Urinary bladder (tissue), 4 donors: ENCODE measurements at places on chromosomes 6 and 20. TPM values are rescaled to one million over a fixed set of nuclear protein-coding genes. Genes with fewer than 3 reads are reported as not detected.
A peak's percentile ranks its signal among the peaks of the same experiment; 100 is the strongest.

DNA sequence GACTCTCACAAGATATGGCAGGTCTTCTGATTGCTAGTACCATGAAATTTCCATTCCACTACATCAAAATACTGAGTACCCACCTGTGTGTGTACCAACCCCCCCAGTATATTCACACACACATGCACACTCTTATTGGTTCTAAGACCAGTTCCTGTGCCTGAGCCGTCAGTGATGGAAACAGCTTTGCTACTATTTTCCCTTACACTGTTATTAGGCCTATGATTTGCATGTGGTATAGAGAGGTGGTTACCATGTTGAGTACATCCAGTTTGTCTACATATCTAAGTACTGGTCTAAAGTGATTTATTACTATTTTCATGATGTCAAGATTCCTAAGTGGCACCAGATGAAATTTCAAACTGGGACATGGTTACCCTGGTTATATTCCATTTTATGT lies 459.9 kb downstream of the BCKDHB start:
- DNase-seq, result no peak

DNA sequence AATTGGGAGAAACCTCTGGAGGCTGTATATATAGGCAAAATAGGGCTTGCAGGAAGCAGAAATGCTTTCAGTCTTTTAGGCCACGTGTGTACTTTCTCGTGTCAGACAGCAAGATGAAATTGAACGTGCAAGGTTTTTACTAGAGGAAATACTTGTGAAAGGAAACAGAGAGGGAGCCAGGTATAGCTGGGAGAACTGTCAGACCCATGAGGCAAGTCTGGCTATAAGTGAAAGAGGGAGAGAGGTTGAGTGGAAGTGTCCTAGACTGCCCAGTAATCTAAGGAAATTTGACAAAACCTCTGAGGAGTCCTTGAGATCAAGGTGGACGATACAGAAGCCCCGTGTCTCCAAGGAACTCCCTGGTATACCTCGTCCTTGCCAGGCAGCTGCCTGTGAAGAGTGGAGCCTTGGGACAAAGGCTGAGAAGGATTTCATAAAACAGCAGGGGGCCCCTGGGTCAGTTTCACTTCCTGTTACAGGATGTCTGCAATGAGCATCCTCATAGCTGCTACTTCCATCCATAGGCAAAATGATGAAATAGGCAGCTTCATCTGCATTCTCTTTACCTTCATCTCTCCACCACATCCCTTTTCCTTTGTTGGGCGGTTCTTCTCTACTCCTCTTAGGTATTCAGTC lies 114.4 kb upstream of the MAP3K7 start:
- DNase-seq, result no peak

GRCh38 chr20:53647286-53647821 lies 53.7 kb upstream of the ZNF217 start:
- DNase-seq, result no peak

DNA sequence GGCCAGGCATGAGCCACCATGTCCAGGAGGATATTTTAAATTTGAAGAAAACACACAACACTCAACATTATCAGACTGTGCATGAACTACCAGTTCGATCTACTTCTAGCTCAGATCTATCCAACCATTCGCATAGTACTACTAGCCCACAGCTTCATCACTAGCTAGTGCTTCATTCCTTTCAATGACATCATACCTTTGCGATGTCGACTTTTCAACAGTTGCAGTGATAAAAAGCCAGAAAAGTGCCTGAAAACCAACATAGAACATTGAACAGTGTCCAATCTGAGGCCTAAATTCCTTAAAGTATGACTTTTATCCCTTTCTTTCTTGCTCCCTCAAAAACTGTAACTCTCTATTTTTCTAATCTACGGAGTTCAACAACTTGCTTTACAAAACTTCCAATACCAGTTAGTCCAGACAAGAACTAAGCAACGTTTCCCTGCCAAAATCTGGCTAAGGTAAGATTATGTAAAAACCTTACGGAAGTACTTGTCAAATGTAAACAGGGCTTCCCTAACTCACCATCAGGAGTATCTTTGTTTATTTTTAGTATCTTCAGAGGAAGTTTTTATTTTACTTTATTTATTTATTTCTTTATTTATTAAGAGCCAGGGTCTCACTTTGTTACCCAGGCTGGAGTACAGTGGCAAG lies 434.0 kb upstream of the JARID2 start:
- DNase-seq, result no peak

DNA sequence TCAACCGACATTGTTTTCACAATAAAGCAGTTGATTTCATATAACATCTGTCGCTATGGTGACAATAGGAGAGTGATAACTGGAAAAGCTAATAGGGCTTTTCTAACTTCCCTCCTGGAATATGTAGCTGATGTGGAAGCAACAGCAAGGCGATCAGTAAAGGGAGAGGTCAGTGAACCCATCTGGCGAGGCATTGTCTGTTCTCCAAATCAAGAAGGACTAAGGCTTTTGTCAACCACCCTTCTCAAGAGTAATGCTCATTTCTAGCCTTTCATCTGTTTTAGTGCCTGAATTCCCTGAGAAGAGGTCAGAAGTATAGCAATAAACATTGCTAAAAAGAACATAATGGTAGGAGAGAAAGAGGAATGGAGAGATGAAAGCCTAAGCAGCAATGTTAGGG lies 201.3 kb downstream of the AKAP7 start:
- no peak for DNase-seq

DNA sequence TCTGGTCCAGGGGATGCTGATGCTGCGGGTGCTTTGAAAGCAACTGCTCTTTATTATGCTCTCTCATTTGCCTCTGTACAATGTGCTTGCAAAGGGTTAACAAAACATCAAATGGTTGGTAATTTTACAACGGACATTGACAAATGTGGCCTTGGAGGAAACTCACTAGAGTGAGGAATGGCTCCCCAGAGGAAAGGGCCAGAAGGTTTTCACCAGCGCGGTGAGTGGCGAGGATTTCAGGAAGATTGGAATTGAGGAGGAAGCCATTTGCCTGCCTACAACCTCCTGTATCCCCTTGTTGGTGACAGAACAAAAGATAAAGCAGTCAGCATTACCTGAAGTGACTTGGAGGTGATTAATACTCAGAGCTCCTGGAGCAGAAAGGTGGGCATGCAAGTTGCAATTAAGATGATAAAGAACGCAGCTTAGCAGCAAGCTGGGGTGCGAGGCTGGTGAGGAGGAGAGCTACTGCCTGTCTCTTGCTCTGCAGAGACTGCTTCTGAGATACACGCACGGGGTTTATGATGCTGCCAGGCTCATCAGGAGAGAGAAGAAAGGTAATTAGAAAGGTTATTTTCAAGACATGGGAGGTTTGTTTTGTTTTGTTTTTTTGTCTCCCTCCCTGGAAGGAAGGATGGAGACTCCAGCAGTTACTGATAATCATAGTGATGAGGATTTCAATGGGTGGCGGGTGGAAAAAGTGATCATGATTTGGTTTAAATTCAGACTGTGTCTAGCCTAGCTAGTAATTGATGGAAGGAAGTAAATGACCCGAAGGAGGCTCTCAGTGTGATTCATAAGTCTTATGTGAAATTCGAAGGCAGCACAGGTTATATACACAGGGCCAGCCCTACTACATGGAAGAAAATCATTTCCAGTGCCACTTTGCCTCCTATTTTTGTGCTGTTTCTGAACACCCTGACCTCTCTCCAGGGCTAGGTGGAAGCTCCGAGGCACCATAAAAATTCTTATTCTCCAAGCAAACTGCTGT lies 141.6 kb upstream of the DTNBP1 start:
- no peak for DNase-seq

DNA sequence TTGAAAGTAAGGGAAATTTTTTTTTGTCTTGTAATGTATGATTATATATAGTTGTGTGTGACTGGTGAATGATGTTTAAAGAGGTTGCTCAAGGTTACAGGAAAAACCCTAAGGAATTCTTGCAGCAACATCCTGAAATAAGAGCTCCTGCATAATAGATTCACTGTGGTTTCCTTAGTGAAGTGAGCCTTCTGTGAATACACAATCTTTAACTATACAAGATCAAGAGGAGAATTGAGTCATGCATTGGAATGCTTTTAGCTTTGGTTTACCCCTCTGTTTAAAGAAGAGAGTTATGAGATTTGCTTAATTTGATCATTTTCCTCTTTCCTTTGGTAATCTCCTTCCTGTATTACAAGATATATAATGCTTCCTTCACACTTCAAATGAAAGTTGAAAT lies 141.6 kb upstream of the EYA4 start:
- DNase-seq, result peak; percentile 4

GRCh38 chr20:63973636-63974401 lies 4.1 kb upstream of the ZNF512B start:
- peak; percentile 57 for DNase-seq

DNA sequence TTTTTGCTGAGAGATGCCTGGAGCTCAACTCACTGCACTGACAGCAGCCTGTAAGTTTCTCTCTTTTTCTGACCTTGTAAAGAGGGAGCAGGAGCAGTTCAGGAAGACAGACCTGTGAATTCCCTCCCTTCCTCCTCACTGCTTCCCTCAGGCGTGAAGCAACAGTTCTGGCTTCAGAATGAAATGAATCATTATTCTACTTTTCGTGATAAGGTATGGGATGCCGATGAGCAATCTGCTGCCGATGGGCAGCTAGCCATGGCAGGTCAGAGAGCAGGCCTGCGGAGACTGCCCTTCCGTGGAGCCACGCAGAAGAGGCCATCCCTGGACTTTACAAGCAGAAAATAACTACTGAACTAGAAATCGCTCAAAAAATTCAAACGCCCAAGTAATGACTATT lies 426.5 kb upstream of the RNF217 start:
- no peak for DNase-seq

- DNase-seq, result no peak
These were observed 65.4 kb downstream of the RPRD1B start for GRCh38 chr20:38098952-38099351.

DNA sequence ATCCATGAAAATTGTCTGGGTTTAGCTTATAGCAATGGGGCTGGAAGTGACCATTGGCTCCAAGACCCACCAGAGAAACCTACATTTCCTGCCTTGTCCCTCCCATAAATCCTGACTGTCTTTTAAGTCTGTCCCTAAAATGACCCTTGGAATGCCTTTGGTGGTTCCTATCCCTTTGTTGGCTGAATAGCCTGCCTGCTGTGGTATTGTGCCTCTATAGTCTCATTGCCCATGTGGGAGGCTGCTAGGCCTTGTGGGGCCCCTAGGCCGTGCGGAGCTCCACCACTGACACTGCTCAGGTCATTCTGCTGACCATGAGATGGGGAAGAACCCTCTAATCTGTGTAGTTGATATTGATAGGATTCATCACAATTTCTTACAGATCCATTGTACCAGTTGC lies 43.3 kb downstream of the SCP2D1 start:
- no peak for DNase-seq

DNA sequence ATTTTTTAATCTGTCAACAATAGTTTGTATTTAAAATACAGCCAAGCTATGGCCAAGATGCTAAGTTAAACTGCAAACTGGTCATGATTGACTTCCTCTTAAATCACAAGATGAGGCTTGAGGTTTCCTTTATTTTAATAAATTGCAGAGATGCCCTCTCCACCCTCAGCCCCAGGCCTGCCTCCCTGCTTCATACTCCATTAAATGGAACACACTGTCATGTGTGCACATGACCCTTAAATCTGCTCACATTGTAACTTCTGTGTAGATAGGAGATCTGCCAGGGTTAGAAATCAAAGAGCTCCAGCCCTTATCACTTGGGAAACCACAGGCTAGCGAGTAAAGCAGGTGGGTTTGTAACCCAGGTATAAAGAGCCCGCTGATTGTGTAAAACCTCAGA lies 20.8 kb downstream of the DUSP22 start:
- no peak for DNase-seq

GRCh38 chr6:136859430-136859829 lies 37.0 kb downstream of the PEX7 start:
- DNase-seq, result no peak

- DNase-seq, result no peak
These were observed 82.0 kb downstream of the WASF1 start for GRCh38 chr6:110097443-110097842.

GRCh38 chr20:45993197-45993951 lies 15.3 kb upstream of the MMP9 start:
- no peak for DNase-seq

- DNase-seq, result no peak
These were observed 34.7 kb upstream of the IRF4 start for GRCh38 chr6:356828-357251.

- DNase-seq, result no peak
These were observed 207.9 kb downstream of the NFATC2 start for GRCh38 chr20:51334609-51335008.

GRCh38 chr20:49313283-49313682 lies 35.4 kb upstream of the ZNFX1 start:
- DNase-seq, result no peak

DNA sequence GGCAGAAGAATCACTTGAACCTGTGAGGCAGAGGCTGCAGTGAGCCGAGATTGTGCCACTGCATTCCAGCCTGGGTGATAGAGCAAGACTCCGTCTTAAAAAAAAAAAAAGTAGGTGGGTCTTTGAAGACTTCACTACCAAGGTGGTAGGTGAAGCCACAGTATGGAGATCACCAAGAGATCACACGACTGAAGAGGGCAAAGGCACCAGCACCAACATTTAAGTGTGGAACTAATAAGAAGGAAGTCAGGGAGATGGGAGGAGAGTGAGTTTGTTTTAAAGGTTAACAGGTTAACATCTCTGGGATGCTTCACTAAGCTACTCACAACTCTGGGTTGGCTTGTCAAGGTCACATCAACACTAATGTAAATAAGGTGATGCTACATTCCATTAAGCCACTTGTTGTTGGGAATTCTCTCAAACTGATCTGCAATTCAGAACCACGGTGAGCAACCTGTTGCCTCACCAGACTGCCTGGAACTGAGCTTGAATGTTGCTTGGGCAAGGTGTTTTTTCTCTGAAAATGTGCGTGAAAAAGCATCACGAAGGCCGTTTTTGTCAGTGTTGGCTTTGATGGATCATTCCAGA lies 48.7 kb downstream of the KCTD20 start:
- no peak for DNase-seq

The RAB5IF gene
- polyA plus RNA-seq, result 69.4 TPM

The MYH7B gene
- polyA plus RNA-seq, result 0.81 TPM

The PDE7B gene
- polyA plus RNA-seq, result 9.3 TPM

The SLC26A8 gene
- 0.09 TPM for polyA plus RNA-seq

The SAMD3 gene
- 0.30 TPM for polyA plus RNA-seq

The ESR1 gene
- 1.8 TPM for polyA plus RNA-seq

The RFX6 gene
- 0.06 TPM for polyA plus RNA-seq

The POM121L2 gene
- 0.03 TPM for polyA plus RNA-seq

The IFNGR1 gene
- 78.8 TPM for polyA plus RNA-seq

The TP53TG5 gene
- 0.96 TPM for polyA plus RNA-seq
